Stimulated activated CD4-positive, alpha-beta T cell treated with anti-CD3 and anti-CD28 coated beads, Interleukin-1b, Interleukin-23, amount 100 ng/mL, for 1 hour (primary cell): ENCODE measurements at places on chromosomes 16 and 17.

DNA sequence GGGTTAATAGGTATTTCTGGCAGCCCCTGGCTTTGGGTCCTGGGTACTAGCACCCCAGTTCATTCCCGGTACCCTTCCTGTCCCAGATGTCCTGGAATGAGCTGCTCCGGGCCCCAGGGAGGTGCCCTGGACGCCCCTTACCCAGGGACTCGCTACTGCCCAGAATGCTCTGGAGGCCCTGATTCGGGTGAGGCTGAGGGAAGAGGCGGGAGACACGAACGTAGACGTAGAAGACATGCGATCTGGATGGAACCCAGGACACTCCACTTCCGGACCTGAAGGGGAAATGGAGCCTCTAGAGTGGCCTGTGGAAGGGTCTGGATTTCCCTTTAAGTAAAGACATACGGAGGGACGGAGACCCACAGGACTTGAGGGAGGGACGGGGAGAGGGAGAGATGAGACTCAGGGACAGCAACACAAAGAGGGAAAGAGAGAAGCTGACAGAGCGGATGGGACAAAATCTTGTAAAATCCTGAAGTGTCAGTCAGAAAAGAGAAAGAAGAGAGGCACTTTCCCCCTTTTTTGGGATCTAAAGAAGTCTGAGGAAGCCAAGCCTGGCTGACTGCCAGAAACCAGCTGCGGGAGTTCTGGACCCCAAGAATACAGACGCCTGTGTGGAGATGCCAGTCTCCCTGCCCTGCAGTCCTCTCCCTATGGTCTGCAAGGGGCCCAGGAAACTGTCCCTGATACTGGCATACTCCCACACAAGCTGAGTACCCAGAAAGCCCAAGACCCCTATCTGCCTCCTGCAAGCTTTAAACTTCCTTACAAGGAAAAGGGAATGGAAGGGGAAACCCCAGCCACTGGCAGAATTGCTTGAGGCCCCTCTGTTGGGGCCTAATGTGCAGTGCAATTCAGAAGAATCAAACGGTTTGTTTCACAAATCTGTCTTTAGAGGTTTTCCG, 1.0 kb upstream of the HOXB13 start:
- no peak for DNase-seq

DNA sequence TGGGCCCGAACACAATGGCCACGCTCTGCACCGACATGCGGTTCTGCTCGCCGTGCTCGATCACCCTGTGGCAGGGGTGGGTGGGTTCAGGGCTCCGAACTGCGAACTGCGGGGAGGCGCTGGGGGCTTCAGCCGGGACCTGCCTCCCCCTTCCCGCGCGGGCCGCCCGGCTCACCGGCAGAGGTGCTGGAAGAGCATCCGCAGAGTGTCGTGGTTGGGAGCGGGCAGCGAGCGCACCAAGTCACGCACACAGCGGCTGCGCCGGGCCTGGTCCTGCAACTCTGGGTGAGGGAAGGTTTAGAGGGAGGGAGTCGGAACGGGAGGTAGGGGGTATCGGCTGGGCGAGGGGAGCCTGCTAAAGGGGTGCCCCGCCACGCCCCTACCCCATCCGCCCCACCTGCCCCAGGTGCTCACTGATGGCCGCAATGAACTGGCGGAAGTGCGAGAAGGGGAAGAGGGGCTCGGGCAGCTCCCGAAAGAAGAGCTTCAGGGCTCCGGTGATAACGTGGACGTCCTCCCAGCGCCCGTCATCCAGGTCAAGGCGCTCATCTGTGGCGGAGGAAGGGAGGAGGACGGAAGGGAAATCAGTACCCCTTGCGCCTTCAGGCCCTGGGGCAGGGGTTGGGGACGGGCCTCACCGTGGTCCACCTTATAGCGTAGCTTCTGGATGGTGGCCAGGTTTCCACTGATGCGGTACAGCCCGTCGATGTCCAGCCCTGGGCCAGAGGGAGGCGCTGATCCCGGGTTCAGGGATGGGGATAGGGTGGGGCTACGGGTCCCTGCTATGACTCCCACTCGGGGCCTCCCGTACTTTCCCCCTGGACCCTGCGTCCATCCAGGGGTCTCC, 36.9 kb downstream of the ARHGAP27 start:
- DNase-seq, result no peak

- no peak for DNase-seq
Observed at GRCh38 chr16:11165349-11165748, 90.7 kb downstream of the SOCS1 start.

GRCh38 chr17:55351226-55351625, 70.4 kb downstream of the MMD start:
- no peak for DNase-seq

GRCh38 chr17:10178506-10178991, 19.9 kb downstream of the GAS7 start:
- no peak for DNase-seq

DNA sequence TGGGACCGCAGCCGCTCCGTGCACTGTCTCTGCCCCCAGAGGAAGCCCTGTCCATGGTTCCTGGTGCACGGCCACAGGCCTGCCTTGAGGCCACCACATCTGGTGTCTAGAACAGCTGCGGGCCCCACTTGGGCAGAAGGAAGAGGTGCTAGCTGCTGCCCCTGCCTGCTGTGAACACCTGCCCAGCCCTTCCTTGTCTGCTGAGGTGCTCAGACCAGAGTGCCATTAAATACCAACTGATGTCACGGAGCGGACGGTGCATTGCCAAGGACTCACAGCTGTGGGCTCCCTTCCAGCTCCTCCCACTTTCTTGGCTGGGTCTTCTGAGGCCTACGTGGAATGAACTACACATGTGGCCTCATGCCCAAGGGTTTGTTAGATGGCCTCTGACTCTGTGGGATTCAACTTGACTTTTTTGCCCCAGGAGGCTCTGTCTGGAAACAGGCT, 146.1 kb downstream of the RAB11FIP4 start:
- no peak for DNase-seq

- no peak for DNase-seq
Observed at GRCh38 chr17:42920106-42920900, 19.7 kb downstream of the G6PC1 start.

GRCh38 chr16:23948949-23949411, 113.2 kb downstream of the PRKCB start:
- DNase-seq, result peak; percentile 19

DNA sequence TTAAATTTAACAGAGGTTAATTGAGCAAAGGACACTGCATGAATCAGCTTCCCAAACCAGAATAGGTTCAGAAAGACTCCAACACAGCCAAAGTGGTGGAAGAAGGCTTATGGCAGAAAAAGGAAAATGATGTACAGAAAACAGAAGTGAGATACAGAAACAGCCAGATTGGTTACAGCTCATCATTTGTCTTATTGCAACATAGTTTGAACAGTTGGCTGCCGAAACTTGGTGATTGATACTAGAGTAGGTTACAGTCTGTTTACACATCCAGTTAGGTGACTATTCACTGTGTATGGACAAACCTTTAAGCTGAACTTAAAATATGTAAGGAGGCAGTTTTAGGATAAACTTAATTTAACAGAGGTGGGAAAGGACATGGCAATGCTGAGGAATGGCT, 18.3 kb downstream of the TMEM100 start:
- DNase-seq, result no peak

GRCh38 chr16:89108416-89108815, 14.8 kb downstream of the ACSF3 start:
- DNase-seq, result no peak

- DNase-seq, result no peak
Observed at GRCh38 chr16:57614536-57614935, 13.9 kb upstream of the ADGRG1 start.

- no peak for DNase-seq
Observed at GRCh38 chr17:76497979-76498875, 3.0 kb downstream of the RHBDF2 start.

GRCh38 chr17:27155866-27156265, 138.0 kb upstream of the WSB1 start:
- DNase-seq, result no peak

GRCh38 chr17:39787041-39787440, 49.3 kb downstream of the GRB7 start:
- DNase-seq, result no peak

DNA sequence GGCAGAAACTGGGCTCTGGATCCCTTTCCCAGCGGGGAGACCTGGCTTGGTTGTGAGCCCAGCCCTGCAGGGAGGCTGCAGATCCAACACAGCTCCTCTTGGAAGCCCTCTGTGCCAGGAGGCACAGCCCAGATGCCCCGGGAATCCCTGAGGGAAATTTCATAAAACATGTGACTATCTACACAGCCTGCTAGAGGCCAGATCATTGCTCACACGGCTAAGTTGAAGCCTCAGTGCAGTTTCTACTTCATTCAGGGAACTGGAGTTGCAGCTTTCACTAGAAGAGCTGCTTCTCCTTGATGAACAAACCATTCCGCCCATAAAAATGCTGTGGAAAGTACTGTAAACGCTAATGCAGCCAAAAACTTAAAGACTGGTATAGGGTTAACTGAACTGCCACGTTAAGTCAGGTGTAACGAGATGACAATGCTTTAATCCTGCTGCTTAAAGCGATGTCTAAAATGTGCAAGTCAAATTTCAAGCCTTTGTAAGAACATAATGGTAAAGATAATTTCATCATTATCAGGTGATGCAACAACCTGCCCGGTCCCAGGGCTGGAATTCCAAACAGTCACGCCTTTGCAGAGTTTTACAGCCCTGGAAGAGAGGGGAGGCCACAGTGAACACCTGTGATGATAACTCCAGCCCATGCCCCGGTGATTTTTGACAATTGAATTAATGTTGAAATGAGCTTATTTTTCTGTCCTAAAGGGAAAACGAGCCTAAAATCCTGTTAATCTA, 172.5 kb downstream of the ZFHX3 start:
- no peak for DNase-seq

DNA sequence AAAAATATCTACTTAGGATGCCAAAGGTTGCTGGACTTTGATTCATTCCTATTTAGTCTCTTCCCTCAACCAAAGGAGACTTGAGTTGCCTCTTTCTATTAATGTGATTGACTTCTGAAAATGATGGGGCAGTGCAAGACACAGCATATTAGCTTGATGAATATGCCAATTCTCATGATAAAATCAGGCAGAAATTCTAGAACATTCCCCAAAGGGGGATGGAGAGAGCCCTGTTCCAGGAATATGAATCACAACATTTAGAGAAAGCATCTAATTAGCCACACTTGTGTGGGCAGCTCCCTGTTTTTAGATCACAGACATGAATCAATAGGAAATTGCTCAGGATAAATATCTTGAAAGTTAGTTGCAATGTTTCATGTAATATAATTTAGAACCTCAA, 584.0 kb upstream of the CDH8 start:
- no peak for DNase-seq

DNA sequence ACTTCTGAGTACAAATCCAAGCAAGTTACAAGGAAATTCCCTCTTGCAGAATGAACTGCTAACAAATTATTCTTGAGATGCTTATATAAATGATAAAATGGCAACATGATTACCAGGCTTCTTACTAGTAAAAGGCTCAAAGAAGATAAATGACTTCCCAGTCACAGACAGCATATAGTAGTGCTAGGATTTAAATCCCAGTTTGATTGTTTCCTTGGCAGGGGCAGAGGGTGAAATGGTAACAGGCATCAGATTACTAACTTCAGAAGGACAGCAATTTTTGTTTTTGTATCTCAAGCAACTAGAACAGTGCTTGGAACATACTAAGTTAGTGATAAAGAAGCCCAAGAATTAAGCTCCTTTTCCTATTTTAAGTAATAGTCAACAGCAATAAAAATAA, 102.8 kb downstream of the SSH2 start:
- DNase-seq, result no peak

GRCh38 chr16:24670623-24671454, 58.6 kb upstream of the TNRC6A start:
- no peak for DNase-seq

DNA sequence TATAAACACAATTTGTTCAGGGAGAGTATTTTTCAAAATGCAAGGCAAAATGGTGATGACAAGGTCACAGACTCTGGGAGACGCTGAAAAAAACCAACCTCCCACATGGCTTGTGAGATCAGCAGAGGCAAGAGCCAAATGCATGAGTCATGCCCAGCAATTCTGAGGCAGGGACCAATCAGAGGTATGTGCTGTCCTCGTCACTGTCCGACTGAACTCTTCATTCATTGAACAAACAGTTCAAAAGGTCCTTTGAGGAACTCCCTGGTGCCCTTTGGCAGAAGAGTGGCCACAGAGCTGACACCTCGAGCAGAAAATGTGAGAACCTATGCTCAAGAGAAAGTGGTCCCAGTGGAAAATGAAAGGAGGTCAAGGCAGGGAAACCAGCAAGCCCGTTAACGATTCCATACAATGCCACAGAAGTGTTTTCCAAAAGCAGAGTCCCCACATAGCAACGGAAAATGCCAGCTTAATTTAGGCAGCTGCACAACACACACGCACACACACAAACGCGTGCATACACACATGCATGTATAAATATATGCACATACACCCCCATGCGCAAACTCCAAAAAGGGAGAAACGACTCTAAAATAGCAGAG, 50.9 kb downstream of the CDH11 start:
- DNase-seq, result no peak
